ENCODE measurements at places on chromosomes 2 and 18.

DNA sequence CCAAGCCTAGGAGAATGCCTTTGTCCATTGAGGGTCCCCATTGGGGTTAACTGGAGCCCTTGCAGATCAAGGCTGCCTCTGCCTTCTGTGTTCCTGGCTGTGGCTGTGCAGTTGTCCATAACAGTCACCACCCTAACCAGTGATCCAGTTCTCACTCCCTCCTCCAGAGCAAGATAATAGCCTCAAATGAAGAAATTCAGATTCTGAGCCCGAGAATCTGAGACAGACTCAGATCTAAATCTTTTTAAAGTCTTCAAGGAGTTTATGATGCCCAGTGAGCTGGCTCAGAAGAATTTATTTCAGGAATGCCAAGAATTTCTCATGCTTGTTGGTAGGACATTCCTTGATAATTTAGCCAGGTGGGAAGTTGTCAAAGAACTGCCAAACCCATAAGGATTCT lies 44.3 kb upstream of the RAB6C start:
- no peak for DNase-seq

- peak; percentile 45 for DNase-seq
These were observed 3.9 kb upstream of the KLHL29 start for GRCh38 chr2:23381084-23381483.

DNA sequence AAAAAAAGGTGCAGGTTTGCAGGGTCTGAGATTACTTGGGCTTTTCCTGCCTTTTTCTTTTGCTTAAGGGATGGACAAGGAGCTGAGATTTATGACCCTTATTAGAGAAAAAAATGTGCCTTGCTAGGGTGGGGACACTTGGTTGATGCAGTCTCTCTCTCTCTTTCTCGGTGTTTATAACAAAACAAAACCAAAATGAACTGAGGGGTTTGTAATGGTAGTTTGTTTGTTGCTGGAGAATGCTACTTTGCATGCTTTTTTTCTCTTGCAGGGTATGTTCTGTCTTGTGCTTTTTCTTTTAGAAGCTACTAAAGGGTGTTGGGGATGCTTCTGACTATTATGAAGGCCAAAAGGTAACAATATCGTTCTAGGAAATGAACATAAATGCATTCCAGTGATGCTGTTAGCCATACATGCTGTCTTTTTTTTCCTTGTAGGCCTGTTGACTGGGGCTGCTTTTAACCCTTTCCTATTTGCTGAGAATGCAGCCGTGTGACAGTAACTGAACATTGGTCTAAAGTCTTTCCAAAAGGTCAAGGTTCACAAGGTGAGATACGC lies 435 bp downstream of the ZNF532 start:
- no peak for DNase-seq

DNA sequence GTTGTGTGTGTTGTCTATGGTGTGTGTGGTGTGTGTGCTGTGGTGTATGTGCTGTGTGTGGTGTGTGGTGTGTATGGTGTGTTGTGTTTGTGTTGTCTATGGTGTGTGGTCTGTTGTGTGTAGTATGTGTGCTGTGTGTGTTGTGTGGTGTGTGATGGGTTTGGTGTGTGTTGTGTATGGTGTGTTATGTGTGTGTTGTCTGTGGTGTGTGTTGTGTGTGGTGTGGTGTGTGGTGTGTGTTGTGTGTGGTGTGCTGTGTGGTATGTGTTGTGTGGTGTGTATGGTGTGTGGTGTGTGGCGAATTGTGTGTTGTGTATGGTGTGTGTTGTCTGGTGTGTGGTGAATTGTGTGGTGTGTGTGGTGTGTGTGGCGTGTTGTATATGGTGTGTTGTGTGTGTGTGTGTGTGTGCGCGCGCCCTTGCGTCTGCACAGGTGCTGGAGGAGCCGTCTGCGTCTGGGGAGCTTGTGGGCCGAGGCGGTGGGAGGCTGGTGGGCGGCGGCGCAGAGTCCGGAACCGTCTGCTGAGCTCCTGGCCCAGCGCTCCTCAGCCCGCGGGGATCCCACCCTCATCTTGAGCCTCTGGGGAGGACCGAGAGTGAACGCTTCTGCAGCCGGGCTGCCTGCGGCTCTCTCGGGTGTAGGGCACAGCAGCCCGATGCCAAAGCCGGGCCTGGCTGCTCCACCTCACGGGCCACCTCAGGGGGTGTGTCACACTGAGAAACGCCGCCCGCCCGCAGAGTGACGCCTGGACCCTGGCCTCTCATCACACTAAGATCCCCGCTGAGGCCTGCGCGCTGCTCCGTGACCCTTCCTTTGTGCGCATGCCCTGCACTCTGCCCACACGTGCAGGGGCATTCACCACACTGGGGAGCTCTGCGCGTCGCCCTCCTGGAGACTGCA lies 8.8 kb upstream of the ADI1 start:
- no peak for DNase-seq

DNA sequence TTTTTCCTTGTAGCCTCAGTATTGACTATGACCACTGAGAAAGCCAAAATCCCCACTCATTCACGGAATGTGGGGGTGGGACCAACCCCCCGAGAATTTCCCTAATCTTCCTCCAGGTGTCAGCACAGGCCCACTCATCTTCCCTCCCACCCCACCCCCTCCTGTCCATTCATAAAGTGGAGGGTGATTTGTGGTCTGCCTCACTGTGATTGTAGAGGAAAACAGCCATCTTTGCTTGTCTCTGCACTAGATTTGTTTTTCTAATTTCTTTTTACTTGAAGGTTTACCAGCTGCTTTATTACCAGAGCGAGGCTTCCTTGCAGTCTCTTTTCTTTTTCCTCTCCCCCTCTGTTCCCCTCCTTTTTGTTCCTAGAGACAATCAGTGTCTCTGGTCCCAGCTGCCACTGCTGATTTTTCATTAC lies 171.8 kb downstream of the ICOS start:
- DNase-seq, result peak; percentile 43

GRCh38 chr2:235493775-235494715 lies at the start of gene AGAP1:
TSS of gene AGAP1 (plus strand) at chr2:235494043.
- DNase-seq, result peak; percentile 28

DNA sequence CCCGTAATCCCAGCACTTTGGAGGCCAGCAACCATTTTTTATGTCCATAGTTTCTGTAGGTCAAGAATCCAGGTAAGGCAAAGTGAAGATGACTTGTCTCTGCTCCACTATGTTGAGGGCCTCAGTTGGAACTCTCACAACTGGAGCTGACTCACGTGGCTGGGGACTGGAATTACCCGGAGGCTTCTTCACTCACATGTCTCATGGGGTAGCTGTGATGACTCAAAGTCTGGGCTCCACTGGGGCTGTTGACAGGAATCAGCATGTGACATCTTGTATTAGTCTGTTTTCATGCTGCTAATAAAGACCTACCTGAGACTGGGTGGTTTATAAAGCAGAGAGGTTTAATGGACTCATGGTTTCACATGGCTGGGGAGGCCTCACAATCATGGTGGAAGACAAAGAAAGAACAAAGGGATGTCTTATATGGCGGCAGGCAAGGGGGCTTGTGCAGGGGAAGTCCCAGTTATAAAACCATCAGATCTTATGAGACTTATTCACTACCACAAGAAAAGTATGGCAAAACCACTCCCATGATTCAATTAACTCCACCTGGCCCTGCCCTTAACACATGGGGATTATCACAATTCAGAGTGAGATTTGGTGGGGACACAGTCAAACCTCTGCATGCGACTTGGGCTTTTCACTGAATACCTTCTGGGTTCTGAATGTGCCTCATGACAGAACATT lies 7.8 kb upstream of the PPP1R1C start:
- peak; percentile 36 for DNase-seq

- DNase-seq, result no peak
These were observed 202.1 kb downstream of the ANKRD30B start for GRCh38 chr18:14949800-14950664.

GRCh38 chr2:70685771-70686171 lies 82.2 kb downstream of the ADD2 start:
- no peak for DNase-seq

- no peak for DNase-seq
These were observed 465.5 kb downstream of the XIRP2 start for GRCh38 chr2:167353605-167354280.

DNA sequence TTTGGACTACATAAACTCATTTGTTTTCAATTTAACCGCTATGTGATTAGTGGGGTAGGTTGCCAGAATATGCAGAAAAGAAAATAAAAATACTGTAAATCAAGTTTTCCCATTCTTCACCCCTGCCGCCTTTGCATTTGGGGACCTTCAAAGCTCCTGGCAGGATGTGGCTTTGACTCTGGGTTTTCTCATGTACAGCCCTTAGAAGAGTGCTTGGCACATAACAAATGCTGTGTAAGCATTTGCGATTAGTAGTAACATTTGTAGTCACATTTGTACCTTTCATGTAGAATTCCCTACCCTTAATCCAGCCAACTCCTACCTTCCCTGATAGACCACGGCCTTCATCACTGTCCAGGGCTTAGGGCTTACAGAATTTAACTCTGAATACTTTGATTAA lies 262.6 kb downstream of the MREG start:
- DNase-seq, result peak; percentile 8

DNA sequence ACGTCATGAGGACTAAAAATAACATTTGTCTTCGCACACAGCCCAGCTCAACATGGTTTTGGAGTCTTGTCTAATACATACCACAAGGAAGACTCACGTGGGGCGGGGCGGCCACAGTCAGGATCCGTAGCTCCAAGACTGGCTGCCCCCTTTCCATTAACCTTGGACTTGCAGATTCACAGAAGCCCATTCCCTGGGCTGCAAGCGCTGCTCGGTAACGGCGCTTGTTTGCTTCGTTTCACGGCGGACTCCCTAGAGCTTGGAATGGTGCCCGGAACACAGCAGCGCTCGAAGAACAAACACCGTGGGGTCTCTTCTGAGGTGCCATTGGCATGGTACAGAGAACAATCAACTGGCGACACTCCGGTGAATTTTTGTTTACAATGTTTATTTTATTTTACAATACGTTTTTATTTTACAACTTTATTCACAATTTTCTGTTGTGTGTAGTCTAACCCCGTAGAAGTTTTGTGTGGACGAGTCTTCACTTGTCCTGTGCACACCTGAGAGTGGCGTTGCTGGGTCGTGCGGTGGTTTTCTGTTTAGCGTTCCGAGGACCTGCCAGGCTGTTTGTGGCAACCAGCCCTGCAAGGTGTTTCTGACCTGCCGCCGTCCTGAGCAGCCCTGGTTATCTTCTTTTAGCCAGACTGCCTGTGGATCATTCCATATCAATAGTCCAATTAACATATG lies 126.5 kb downstream of the GALR1 start:
- no peak for DNase-seq

DNA sequence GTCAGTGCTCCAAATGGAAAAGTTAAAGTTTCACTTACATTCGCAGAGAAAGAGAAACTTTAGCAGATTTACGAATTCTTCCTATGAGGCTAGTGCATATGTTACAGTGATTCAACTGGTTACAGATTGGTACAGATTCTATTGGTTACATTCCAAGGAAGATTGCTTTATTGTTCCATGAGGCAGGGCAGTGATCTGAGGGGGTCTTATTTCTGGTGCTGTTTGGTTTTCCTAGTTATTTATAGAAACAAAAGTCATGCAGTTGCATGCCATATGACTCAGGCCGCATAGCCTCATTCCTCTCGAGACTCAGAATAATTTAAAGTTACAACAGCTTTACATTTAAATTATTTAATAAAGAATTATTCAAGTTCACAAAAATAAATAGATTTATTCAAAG lies 385.4 kb upstream of the SYT4 start:
- no peak for DNase-seq

- no peak for DNase-seq
These were observed 169.3 kb upstream of the OSR1 start for GRCh38 chr2:19527771-19528170.

DNA sequence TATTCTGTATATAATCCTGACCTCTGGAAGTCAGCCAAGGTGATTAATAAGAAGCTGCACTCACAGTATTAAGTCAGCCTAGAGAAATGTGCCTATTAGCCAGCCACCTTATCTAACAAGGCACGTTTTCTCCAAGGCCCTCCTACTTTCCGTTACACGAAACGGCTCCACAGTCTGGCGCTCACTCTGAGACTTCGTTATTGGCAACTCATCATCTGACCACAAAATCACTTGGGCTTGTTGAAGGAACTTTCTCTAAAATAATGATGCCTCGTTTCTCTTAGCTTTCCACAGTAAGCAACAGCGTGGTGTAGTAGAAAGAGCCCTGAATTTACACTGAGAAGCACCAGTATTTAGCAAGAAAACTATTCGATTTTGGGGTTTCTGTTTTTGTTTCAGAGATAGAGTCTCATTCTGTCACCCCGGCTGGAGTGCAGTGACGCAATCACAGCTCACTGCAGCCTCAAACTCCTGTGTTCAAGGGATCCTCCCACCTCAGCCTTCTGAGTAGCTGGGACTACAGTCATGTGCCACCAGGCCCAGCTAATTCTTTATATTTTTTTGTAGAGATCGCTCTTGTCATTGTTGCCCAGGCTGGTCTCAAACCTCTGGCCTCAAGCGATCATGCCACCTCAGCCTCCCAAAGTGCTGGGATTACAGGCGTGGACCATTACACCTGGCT lies 53.6 kb upstream of the SLC14A1 start:
- peak; percentile 23 for DNase-seq

GRCh38 chr18:52468496-52468895 lies 128.5 kb downstream of the DCC start:
- no peak for DNase-seq

GRCh38 chr2:98037206-98037605 lies 41.5 kb upstream of the TMEM131 start:
- no peak for DNase-seq

DNA sequence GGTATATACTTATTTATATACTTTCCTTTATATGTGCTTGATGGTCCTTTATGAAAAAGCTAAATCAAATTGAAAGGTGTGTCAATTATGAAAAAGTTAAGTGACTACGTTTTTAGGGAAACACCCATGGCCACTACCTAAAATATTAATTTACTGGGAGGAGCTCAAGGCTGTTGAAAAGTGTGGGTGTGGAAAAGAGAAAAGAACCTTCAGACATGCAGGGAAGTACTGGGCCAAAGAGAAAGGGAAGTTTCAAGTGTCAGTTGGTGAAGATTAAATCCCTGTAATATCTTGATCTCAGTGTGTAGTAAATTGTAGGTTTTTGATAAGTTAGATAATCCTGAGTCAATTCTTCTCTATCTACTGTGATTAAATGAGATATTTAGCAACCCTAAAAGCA lies 6.2 kb upstream of the GKN1 start:
- no peak for DNase-seq

GRCh38 chr2:98335271-98335670 lies 11.0 kb upstream of the CNGA3 start:
- no peak for DNase-seq

GRCh38 chr2:199662255-199662654 lies 188.7 kb downstream of the FTCDNL1 start:
- no peak for DNase-seq

- DNase-seq, result no peak
These were observed 159.4 kb downstream of the CCDC148 start for GRCh38 chr2:158297120-158297519.

GRCh38 chr2:197575987-197576386 lies 60.1 kb downstream of the MOB4 start:
- no peak for DNase-seq

- peak; percentile 18 for DNase-seq
These were observed 139.3 kb downstream of the ASXL3 start for GRCh38 chr18:33717339-33717738.

DNA sequence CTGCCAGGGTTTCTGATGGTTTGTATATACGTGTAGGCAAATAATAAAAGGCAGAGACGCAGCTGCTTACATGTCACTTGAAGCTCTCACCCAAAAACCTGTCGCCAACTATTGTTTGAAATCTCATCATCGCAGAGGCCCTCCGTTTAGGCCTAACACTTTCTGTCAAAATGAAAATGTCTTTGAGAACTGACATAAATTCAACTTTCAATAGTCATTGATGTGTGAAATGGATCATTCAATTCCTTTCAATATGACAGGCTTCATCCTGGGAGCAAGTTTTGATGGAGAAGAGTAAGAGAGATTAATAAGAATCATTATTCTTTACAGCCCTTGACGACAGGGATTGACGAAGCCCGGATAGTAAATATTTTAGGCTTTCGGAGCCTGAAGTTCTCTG lies 2.7 kb downstream of the ACTG2 start:
- no peak for DNase-seq

All from GM12865 (cell line).